ENCODE measurements at places on chromosomes 1 and 21.
A peak's percentile ranks its signal among the peaks of the same experiment; 100 is the strongest.

- DNase-seq: no peak
Observed at GRCh38 chr1:51576085-51576444, 40.8 kb upstream of the OSBPL9 start.

DNA sequence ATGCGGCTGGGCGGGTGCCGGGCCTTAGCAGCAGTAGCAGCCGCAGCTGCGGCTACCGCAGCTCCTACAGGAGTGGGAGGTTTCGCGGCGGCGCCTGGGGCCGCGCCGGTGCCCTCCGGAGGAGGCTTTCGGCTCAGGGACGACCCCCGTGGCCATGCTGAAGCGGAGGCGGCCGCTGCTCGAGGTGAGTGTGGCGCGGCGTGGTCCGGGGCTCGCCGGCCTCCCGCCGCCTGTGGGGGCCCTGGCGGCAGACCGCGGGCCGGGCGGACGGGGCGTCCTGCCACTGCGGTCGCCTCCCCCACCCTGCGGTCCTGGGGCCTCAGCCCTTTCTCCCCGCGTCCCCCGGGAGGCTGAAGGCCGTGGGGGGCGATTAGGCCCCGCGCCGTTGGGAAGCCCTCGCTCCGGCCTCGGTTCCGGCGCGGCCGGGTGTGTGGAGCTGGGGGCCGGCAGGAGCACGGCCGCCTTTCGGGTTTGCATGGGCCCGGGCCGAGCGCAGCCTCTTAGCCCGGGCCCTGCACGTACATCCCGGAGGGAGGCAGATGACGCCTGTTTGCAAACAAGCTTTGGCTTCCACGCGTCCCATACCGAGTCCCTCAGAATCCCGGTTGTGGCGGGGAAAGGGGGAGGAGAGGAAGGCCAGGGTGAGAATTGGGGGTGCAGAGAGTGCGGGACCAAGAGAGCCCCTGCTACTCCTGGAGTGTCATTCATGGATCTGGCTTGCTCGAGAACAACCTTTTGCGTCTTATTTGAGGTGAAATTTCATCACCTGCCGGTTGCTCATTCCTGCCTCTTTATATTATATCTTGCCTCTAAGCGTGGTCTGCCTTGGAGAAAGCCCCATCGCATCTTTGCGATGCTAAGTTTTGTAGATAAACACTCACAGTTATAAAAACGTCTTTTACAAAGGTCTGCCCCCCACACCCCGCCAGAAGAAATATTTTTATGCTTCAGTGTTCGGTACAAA is 613 bp downstream of the ZFYVE9 start:
- peak; percentile 32 for DNase-seq

DNA sequence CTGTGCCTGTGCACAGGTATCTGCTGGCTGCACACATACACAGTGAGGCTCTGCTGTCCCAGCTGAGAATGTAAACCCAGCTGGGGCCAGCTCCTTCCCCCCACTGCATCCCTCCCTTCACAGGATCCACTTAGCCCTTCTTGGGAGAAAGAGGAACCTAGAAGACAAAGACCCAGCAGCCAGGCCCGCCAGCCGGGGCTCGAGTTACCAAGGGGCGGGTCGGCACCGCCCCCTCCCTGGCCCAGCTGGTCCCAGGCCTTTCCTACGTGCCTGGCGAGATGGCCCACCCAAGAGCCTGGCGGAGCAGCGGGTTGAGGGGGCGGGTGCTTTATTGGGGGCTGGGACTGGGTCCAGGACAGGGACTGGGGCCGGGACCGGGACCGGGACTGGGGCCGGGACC is 2.1 kb downstream of the SH3BGRL3 start:
- DNase-seq: no peak

- peak; percentile 17 for DNase-seq
Observed at GRCh38 chr1:154157520-154158306, 2.8 kb upstream of the NUP210L start.

DNA sequence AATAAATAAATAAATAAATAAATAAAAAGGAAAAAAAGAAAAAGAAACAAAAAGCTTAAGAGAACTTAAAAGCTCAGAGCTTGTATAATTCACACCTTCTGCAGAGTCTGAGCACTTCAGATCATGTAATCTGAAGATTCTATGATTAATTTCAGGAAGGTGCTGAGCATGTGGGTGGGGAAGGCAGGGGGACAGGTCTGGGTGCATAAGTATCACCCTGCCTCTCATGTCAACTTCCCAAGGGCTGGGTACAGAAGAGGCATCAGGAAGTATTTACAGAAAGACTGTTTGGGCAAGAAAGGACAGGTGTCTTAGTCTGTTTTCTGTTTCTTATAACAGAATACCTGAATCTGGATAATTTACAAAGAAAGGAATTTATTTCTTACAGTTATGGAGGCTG is 20.4 kb upstream of the PADI2 start:
- no peak for DNase-seq

GRCh38 chr1:112165375-112165774 is 175.9 kb upstream of the KCND3 start:
- no peak for DNase-seq

GRCh38 chr1:17515902-17516301 is 23.6 kb upstream of the ARHGEF10L start:
- DNase-seq: no peak

DNA sequence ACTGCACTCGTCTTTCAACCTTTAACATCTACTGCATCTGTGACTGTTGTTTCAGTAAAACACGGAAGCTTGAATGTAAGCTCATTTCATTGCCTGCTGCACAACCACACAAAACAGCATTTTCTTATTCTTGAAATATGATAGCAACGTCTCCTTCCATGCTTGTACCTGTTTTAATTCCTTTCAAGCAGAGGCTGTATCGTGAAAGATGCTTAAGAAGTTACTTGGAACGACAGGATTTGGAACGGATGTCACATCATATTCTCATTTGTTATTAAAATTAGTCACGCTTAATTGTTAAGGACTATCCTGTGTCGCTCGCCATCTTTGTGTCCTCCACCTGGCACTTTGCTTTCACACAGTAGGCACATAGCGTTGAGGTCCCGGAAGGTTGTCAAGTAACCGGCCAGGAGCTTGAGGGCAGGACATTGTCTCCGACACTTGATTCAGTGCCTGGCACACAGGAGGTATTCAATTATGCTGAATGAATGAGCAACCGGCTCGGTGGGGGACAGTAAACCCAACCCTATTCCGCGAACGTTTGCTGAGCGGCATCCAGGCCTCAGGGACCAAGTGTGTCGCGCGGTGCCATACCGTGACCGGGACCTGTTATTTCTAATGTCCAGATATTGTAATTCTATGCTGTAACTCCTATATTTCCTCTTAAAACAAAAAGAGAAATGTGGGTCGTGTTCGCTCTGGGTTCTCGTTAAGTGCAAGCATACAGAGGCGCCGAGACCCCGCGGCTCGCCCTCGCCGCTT is 499 bp upstream of the SH3GLB1 start:
- DNase-seq: no peak

- DNase-seq: no peak
Observed at GRCh38 chr1:200099040-200099439, 71.5 kb downstream of the NR5A2 start.

GRCh38 chr1:165327538-165327937 is 29.0 kb downstream of the LMX1A start:
- DNase-seq: no peak

DNA sequence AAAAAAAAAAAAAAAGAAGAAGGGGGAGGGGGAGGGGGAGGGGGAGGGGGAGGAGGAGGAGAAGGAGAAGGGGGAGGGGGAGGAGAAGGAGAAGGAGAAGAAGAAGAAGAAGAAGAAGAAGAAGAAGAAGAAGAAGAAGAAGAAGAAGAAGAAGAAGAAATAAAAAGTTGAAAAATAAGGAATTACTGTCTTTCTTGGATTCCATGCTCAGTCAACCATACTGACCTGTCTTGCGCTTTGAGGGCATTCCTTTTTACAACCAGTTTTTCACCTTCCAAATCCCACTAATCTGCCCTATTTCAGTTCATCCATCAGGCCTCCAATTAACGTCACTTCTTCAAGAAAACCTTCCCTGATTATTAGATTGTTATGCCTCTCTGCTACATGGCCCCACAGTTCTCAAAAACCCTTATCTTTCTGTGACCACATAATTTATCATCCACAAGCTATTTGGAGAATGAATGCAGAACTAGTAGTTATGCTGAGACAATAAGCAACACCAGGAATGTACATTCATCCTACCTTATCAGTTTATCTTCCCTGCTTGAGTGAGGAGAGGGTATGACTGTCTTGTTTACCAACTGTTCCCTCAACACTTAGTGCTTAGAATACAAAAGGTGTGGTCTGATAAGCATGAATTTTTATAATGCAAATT is 57.5 kb upstream of the GUCA2A start:
- no peak for DNase-seq

DNA sequence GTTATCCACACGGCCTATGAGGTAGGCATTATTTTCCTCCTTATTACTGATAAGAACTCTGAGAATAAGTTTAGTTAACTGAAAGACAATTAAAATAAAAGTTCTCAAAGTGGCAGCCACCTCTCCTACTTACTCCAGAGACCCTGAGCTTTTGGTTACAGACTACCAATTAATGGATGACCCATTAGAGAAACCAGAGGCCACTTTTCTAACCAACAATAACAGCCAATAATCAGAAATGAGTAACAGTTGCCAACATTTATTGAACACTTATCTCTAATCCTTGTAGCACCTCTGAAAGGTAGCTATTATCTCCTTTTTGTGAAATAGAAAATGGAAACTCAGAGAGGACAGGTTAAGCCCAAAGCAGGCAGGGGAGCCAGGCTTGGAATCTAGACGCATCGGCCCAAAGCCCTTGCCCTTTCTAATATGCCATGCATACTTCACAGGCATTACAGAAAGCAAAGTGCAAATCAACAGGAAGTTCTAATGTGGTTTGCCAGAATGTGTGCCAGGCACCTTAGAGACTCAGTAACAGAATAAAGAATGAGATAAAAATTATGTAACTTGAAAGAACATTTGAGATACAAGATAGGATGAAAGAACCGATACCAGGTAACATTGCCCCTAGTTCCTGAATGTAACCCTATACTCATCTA is 50.0 kb downstream of the BEND5 start:
- no peak for DNase-seq

DNA sequence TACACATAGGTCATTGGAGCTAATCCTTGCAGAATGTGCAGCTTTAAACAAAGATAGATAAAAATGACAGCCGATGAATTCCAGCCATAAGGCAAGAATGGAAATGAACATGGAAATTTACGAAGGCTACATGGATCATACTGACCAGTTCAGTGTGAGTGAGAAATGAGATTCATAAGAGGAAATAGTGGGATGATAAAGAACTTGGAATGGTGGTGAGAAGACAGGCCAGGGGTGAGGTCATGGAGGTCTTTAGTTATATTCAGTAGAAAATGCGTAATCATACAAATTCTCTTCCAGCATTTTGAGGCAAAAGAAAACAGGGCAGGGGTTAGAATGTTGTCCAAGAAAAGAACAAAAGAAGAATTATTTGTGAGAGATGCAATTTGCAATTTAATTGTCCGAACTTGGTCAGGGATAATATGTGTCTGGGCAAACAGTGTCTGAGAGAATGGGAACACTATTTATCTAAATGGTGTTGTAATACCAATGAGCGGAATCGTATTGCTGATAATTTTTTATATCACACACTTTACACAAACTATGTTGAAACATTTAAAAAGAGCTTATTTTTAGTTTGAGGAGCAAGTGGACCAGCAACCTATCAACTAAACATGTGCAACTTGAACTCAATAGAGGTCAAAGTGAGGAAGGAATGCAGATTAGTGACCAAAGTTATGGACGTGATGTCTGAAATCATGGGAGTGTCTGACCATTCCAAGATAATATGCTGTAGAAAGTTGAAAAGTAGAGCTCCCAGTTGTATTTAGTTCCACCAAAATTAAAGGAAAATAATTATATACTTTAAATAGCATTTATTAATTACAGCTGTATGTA is 739.0 kb upstream of the NCAM2 start:
- no peak for DNase-seq

GRCh38 chr1:47898133-47898845 is 98.9 kb downstream of the TRABD2B start:
- DNase-seq: no peak

- no peak for DNase-seq
Observed at GRCh38 chr1:61746813-61747212, 4.5 kb downstream of the PATJ start.

GRCh38 chr21:42079939-42080787 is 9.0 kb downstream of the UMODL1 start:
- no peak for DNase-seq

GRCh38 chr1:2351723-2352122 is 39.6 kb downstream of the MORN1 start:
- DNase-seq: no peak

GRCh38 chr1:41609166-41609883 is 124.8 kb upstream of the EDN2 start:
- DNase-seq: no peak

DNA sequence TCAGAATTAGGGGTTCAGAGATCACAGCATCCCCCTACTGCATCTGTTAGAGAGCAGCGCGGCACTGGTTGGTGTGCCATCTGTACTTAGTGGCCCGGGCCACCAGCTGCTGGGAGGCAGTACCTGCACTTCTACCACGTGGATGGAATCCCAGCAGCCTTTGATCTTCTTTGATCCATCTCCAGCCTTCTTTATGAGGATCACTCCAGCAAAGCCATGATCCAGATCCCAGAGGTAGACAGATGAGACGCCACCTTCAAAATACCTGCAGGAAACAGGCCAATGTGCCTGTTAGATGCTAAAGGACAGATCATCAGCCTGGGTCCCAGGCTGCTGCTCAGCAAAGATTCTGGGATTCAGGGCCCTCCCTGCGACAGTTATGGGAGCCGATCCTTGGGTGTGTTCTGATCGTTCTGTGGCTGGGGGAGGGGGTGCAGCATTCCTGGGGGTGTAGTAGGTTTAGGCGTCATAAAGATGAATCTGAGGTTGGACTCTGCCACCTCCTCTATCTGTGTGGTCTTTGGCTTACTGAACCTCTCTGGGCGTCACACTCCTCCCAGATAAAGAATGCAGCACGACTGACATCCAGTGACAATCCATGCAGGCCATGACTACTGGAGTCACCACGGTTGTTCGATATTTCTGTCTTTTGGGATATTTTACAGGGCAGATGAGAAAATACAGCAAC is 45.3 kb downstream of the SLC66A1 start:
- no peak for DNase-seq

DNA sequence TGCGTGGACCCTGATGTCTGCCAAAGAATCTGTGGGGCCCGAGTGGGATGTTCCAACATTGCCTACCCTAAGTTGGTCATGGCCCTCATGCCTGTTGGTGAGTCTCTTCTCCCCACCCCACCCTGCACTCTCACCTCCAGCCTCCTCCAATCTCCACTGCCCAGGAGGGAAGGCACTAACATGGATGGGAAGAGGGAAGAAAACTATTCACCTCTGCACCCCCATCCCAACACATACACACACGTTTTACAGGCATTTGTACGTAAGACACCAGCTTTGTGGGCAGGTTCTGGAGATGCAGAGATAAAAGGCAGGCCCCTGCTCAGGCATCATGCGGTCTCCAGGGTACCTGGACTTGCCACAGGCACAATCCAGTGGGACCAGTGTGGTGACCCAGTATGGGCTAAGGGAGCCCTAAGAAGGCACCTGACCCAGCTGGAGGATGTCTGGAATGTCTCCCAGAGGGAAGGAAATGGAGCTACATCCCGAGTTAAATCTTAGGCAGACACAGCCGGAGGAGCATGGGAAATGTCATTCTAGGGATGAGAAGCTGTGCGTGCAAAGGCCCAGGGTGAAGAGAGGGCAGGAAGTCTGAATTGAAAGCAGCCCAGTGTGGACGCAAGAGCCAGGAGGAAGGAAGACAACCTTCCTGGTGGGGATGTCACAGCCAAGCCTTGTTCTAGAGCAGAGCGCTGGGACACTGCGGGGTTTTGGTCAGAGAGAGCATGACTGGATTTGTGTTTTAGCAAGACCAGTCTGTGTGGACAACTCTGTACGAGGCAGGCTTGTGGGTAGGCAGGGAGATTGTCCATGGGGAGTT is 11.4 kb downstream of the SLC5A9 start:
- no peak for DNase-seq

- DNase-seq: no peak
Observed at GRCh38 chr1:11059155-11059967, 457 bp downstream of the SRM start.
